NCI-H146 (cell line): ENCODE measurements at places on chromosomes 4 and X.

DNA sequence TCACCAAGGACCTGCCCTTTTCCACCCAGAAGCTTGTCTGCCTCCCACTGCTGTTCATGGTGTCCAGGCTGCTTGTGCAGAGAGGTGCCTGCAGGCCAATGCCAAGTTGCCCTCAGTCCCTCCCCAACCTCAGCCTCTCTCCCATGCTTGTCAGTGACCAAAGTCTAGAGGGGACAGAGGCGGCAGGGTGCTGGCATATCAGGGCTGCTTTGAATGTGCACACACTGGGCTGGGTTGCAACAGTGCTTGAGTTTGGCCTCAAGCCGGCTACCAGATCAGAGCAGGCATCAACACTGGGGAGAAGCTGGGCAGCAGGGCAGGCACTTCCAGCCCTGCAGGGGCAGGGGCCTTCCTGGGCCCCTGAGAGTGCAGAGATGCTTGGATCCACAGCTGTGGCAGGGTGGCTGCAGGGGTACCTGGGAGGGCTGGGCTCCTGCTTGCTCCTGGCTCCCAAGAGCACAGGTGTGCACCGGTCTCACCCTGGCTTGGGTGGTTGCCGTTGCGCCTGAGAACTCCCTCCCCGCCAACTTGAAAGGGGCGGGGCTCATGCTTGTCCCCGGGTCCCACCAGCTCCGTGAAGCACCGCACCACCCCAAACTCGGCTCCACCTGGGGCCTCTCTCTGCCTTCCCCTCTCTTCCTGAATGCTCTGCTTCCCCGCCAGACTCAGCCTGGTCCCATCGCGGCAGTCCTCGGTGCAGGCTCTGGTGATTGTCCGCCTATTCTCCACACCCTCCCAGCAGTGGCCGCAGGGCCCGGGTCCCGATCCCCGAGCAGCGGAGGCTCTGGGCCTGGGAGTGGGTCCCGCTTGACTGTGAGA is 1681.9 kb upstream of the ADGRL3 start:
- DNase-seq, result peak; percentile 31

GRCh38 chrX:150913511-150913910 is 15.0 kb upstream of the CD99L2 start:
- no peak for DNase-seq

DNA sequence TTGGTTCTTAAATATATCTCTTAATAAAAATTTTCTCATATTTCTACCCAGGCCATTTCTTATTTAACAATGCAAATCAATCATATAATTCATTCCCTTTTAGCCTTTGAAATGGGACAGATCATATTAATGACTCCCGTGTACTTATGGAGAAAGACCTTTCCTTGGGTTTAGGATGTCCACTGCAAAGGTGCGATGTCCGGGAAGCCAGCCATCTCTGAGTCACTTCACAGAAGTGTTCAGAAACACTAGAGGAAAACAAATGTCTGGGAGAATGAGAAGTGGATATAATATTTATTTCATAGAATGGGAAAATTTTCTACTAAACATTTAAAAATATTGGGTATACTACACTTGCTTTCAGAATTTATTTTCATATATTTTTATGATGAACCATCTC is 15.3 kb downstream of the INTU start:
- DNase-seq, result no peak

DNA sequence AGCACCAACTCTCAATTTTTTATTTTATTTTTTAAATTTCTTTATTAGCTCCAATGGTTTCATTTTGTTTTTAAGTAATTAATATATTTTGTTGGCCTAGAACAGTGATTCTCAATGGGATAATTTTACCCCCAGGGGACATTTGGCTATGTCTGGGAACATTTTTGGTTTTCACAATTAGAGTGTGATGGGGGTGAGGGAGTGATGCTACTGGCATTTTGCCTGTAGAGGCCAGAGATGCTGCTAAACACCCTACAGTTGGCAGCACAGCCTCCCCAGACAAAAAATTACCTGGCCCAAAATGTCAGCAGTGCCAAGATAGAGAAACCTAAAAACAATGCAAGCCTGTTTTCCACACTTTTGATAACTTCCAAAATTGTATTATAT is 64.6 kb downstream of the HHIP start:
- no peak for DNase-seq
